ENCODE measurements at places on chromosomes 4 and X. TPM values are rescaled to one million over a fixed set of nuclear protein-coding genes. Genes with fewer than 3 reads are reported as not detected.

MAGED1 gene
- total RNA-seq, result 72.4 TPM

ERAS gene
- total RNA-seq, result not detected

IL9R gene
- not detected for total RNA-seq

ADH1A gene
- total RNA-seq, result not detected

CCSER1 gene
- total RNA-seq, result 4.4 TPM

SYP gene
- total RNA-seq, result 0.28 TPM

CFAP99 gene
- total RNA-seq, result under 0.01 TPM

NR3C2 gene
- 3.2 TPM for total RNA-seq

VCX3A gene
- total RNA-seq, result not detected

PSAPL1 gene
- not detected for total RNA-seq

SCFD2 gene
- total RNA-seq, result 19.5 TPM

MAPK10 gene
- total RNA-seq, result not detected

PDE5A gene
- 2.6 TPM for total RNA-seq

TAF7L gene
- 0.09 TPM for total RNA-seq

SASH3 gene
- total RNA-seq, result not detected

F8A2 gene
- not detected for total RNA-seq

IQCM gene
- total RNA-seq, result not detected

TTC29 gene
- under 0.01 TPM for total RNA-seq

CPEB2 gene
- total RNA-seq, result 6.2 TPM

RAB9B gene
- total RNA-seq, result 0.28 TPM

NXF2B gene
- not detected for total RNA-seq

GUCY1B1 gene
- total RNA-seq, result 2.2 TPM

BDH2 gene
- total RNA-seq, result 39.2 TPM

IRS4 gene
- total RNA-seq, result not detected

PF4V1 gene
- total RNA-seq, result not detected

SPARCL1 gene
- total RNA-seq, result not detected

GAGE12F gene
- total RNA-seq, result not detected

DDIT4L gene
- total RNA-seq, result 5.4 TPM

GPRIN3 gene
- 3.2 TPM for total RNA-seq

Data from endothelial cell of coronary artery (primary cell).